NCI-H1105 (cell line): ENCODE measurements at places on chromosomes 13 and 19.
A peak's percentile ranks its signal among the peaks of the same experiment; 100 is the strongest.

- no peak for DNase-seq
Observed at GRCh38 chr19:6999933-7000332, 21.3 kb downstream of the MBD3L2B start.

DNA sequence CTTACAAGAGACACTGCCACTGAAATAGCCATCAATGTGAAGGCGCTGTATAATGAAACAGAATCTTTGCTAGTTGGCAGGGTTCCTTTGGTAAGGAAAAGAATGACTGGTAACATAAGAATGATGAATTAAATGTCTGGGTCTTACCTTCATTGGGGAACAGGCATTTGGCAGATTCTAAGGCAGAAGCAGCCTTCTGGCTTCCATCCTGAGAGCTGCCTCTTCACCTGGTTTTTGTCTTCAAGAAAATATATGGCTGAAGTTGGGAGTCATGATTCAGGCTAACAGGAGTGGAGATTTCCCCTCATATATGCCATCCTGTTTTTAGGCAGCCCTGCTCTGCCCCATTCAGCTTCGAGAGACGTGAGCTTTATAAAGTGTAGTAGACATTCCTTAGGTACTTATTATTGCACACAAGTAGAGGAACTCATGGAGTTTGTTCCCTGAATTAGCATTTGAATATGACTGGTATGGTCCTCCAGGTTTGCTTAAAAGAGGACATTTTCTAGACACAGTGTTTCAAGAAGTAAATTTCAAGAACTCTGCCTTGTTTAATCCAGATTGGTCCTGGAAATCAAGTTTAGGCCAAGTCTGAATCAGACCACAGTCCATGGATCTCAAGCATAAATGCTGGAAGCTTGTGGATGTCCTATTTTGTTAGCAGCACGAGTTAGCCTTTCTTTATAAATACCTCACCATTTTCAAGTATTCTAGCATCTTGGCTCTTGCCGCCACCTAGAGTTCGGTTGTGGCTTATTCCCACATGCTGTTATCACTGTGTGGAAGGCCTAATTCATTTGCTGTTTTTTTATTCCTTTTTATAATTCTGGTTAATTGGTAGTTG lies 56.2 kb upstream of the AKAP11 start:
- no peak for DNase-seq

GRCh38 chr19:51434456-51434855 lies 17.0 kb upstream of the SIGLEC10 start:
- DNase-seq, result no peak

DNA sequence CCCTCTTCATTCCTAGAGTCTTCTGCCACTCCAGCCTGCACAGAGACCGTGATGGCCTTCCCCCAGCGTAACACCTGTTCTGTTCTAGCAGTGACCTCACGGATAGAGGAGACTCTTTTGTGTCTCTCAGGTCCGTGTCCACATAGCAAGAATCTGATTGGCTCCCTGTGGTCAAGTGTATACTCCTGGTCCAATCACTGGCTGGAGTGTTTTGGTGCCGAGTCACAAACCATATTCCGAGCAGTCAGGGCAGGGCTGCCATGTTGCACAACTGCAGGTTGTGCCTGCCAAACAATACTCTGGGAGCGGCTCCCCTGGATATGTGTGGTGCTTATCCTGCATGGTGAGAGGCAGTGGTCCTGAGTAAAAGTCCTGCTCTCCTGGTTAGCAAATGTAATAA lies 402.4 kb downstream of the KCNRG start:
- no peak for DNase-seq

DNA sequence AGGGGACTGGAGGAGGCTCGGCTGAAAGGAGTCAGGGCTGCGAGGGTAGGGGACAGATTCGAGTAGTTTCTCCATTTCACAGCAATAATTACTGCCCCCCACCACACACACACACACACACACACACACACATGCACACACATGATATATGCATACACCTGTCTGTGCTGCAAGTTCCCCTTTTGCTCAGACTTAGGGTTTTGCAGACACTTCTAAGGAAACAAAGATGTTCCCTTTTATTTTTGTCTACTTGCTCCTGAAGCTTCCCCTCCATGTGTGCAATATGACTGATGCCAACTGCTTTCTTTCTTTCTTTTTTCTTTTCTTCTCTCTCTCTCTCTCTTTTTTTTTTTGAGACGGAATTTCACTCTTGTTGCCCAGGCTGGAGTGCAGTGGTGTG lies 13.4 kb downstream of the MBD3L2B start:
- DNase-seq, result no peak

DNA sequence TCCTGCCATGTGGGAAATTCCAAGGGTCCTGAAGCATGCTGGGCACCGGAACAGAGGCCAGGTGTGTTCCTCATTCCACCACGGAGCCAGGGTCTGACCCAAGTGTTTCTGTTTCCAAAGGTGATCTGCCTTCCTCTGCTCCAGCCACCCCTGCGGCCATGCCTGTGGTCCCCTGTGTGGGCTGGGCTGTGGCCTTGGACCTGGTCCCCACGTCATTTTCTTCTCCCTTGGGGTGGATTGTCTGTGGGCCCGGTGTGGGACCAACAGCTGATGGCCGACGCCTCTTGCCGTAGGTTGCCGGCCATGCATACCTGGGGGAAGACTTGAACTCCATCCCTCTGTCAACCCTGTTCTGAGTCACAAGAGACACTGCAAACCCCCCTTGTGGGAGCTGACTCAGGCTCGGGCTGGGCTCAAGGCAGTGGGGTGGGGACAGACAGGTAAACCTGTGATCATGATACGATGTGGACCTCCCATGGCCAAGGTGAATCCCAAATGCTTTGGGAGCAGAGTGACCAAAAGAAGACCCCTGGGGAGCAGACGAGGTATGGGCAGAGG lies 35.0 kb downstream of the ATP11A start:
- no peak for DNase-seq

DNA sequence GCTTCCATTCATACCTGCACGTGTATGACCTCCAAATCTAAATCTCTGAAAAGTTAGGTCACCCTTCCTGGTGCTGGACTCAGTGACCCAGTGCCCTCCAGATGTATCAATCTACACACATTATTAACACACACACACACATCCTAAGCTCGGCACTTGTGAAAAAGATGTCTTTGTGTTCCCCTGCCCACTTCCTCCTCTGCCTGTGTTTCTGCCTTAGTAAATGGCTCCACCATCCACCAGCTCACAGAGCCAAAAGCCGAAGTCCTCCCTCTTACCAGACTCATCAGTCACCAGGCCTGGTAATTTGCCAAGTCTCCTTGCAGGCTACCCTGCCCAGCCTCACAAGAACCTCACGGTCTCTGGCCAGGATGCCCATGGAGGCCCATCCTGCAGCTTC lies 131.5 kb downstream of the SHISA2 start:
- DNase-seq, result no peak

DNA sequence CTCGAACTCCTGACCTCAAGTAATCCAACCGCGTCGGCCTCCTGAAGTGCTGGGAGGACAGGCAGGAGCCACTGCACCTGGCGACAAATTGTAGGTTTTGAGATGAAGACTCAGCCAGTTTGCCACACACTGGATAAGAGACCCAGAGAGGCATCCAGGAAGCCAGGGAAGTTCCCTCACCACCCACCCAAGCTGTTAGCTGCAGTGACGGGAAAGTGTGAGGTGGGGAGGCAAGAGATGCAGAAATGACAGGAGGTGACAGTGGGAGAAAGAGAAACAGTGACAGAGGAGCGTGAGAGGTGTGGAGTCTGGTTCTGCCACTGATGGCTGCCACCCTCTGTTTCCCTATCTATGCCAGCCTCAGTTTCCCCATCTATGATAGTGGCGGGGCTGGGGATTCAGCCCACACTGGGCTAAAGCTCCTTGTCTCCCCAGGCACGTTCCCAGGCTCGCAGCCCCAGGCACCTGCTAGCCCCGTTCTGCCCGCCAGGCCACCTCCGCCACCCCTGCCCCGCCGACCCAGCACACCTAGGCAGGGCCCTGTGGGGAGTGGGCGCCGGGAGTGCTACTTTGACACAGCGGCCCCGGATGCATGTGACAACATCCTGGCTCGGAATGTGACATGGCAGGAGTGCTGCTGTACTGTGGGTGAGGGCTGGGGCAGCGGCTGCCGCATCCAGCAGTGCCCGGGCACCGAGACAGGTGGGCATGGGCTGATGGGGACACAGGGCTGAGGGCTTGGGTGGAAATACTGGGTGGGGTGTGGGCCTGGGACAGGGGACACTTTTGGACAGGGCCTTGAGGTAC lies 21.0 kb downstream of the LTBP4 start:
- no peak for DNase-seq

DNA sequence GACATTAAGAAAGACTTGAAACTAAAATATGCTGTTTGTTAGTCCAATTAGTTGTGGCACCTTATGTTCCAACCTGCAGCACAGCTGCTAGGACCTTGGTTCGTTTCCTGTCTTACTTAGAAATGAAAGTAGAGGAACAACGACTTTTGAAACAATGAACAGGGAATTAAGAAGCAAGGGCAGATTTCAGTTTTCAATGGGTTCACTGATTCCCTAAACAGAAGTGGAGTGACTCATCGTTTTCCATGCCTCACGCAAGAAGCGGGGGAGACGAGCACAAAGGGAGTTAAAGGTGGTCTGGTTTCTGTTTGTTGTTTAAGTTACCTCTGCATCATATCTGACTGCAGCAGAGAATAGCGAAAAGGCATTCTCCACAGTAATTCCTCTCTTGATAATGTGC lies 44.8 kb downstream of the PHF11 start:
- no peak for DNase-seq

DNA sequence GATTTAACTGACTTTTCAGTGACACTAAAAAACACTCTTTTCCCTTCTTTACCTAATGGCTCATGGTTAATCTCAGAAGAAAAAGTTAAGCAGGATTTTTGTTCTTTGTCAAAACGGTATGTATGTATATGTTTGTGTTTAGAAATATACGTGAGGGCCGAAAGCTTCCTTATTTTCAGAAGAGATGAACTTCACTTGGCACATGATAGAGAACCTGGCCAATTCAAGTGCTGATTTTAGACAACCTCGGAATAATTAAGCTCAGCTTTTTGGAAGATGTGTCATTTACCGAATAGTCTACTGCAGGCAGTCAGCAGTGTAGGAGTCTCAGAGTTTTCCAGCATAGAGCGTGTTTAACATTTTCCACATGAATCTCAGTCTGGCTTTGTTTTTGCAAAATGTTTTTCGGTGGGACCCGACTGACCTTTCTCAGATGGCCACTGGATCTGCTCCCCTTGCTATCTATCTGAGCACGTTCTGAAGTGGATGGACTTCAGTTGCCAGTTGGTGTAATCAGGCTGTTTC lies 4.6 kb downstream of the RNASEH2B start:
- no peak for DNase-seq

DNA sequence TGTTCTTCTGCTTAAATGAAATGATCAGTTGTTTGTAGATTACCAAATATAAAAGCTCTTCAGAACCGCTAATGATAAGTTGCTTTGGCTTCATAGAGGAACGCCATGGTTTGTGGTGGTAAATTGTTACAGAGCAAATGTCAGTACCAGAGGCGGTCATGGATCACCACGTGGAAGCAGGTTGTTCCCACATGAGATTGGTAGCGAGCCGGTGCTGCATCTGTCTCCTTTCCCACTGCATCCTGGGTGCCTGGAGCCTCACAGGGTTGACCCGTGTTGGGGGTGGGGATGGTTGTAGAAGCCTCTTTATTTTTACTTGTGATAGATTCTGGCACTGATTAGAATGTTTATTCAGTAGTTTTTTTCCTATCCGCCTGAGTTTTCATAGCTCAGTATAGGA lies 14.7 kb downstream of the GARRE1 start:
- no peak for DNase-seq

DNA sequence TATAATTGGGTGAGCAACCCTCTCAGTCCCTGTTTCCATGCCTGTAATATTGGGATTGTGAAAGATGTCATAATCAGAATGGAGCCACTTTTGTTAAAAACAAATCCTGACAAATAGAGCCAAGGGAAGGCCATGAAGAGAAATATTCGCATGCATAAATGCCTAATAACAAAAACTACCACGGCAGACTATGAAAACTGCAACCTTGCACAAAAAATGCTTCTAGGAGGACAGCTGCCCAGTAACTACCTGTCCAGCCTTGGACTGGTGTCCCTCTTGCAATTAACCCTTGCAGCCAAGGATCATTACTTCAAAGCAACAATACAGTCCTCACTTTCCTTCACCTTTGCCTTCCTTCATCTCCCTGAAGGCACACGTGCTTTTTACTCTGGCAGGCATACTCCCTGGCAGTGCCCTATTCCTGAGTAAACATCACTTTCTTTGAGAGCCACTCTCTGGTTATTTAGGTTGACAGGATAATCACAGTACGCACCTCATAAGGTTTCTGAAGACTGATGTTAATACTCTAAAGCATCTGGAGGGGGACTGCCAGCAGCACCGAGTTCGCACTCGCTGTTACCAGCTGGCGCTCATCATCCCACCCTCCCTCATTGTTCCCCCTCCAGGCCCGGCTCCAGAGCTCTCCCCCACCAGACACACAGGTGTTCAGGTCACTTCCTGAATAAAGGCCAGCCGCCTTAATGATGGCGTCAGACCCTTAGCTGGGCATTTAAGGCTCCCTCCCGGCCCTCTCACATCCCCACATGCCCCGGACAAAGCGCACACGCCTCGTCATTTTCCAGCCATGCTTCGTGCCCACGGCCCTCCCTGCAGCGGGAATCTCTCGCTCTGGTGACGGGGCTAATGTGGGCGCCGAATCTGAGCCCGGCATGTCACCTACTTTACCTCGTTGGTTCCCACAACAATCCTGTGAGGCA lies 57.3 kb downstream of the CDADC1 start:
- peak; percentile 29 for DNase-seq

DNA sequence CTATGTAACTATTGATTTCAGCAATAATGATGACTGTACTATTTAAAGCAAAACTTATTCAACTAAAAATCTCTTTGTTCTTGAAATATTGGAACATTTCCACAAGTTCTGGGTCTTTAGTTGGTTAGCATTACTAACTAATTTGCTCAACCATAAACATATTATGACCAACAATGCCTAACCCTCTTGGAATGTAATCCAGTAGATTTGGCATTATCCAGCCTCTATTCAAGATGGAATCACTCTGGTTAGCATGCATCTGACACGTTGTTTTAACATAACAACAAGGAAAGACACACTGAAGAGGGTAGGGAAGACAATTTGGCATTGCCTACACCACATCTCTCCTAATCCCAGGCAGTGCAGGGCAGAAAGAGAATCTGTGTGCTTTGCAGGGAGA lies 941.3 kb upstream of the PCDH20 start:
- no peak for DNase-seq

DNA sequence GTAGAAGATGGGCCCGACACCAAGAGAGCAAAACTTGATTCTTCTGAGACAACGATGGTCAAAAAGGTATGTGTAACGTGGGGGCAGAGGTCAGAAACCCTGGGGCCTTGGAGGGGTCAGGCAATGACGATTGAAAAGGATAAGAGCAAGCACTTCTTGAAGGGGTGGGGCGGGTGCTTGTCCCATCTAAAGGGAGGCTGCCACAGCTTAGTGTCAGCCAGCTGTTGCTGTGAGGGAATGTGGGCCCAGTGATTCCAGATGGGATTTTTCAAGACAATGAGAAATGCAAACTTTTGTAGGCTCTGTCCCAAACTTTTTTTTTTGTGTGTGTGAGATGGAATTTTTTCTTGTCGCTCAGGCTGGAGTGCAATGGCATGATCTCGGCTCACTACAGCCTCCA lies 24.5 kb downstream of the SAE1 start:
- no peak for DNase-seq
